ENCODE measurements at places on chromosomes 2 and 18.

DNA sequence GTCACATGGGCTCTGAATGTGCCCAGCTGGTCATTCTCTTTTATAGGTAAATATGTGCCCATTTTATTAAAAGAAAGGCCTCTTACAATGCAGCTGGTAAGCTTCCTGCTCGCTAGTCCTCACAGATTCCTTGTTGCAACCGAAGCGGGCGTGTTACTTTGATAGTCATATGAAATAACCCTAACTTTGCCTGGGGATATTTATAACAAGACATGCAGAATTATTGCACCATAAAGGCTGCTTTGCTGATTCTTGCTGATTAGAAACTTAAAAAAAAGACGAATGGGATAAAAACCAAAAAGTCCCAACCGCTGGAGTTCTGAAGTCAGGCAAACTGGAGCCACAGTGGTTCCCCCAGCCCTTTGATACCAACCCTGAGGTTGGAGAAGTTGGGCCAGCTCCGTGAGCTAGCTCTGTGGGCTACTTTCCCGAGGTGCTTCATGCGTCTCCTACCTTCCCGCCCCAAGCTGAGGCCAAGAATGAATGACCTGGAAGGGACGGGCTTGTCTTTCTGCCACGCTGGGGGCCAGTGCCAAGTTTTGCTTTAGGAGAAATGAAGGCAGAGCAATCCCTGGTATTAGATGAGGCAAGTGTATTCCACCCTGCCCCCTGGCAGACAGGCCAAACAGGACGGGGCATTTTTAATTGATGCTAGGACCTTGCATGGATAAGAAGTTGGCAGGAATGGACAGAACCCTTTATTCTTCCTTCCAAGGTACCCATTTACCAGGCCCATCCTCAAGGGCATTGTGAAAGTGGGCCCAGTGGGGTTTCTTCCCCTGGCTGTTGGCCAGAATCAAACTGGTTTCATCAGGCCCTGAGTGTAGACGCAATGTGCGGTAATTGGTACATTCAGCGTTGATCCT lies 140.4 kb downstream of the KCTD1 start:
- DNase-seq, result no peak

GRCh38 chr2:71669058-71669456 lies 215.7 kb downstream of the DYSF start:
- no peak for DNase-seq

- no peak for DNase-seq
Measured at GRCh38 chr18:43054815-43055519, 60.5 kb downstream of the RIT2 start.

DNA sequence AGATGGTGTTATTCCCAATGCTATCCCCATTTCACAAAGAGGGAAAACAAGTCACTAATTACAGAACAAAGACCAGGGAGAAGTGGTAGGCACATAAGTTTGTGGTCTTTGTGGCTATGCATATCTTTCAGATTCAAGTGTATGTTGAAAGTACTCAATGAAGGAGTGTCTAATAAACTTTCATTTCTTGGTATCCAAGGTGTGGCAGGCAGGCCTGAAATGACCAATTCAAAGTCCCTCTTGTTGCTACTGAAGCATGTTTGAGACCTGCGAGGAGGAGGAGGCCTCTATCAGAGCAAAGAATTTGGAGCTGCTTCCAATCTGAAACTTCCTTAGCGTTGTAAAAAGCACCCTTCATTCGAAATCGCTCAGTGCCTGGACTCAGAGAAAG lies 60.9 kb upstream of the KLF7 start:
- no peak for DNase-seq

DNA sequence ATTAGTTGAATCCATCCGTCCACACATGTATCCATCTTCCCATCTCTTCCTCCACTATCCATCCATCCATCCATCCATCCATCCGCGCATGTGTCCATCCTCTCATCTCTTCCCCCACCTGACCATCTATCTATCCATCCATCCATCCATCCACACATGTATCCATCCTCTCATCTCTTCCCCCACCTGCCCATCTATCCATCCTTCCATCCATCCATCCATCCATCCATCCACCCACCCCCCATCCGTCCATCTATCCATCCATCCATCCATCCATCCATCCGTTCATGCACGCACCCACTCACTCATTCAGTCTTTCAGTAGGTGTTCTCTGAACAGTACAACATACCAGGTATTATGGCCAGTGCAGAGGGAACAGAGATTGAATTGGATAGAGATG lies 18.9 kb upstream of the GREB1 start:
- no peak for DNase-seq

GRCh38 chr2:166932032-166932431 lies 43.8 kb downstream of the XIRP2 start:
- DNase-seq, result no peak

GRCh38 chr2:176083796-176084261 lies at the start of gene EVX2:
TSS of gene EVX2 (minus strand) at chr2:176083962. CDS start at chr2:176083776, 186 bp downstream.
- DNase-seq, result no peak

GRCh38 chr2:108936866-108937265 lies 52.2 kb downstream of the EDAR start:
- no peak for DNase-seq

- no peak for DNase-seq
Measured at GRCh38 chr2:36482576-36483214, 115.3 kb downstream of the FEZ2 start.

GRCh38 chr18:54881229-54881768 lies 53.0 kb downstream of the RAB27B start:
- DNase-seq, result no peak

GRCh38 chr2:69345434-69345833 lies 41.6 kb downstream of the GFPT1 start:
- DNase-seq, result no peak

DNA sequence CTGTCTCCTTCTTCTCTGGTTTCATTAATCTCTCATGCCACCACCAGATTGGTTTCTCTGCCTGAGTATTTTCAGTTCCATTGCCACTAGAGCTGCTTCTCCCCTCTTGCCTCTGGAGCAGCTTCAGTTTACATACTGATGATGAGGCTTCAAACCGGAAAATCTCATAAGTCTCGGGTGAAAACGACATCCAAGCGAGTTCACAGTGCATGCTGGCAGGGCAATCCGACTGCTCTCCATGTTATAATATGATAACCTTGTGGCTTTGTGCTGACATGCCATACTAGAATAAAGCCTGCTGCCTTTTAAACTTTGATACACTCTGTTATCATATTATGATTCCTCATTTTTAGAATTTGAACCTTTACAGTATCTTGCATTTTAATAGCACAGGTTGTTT lies 153.5 kb downstream of the PRPF40A start:
- DNase-seq, result no peak

DNA sequence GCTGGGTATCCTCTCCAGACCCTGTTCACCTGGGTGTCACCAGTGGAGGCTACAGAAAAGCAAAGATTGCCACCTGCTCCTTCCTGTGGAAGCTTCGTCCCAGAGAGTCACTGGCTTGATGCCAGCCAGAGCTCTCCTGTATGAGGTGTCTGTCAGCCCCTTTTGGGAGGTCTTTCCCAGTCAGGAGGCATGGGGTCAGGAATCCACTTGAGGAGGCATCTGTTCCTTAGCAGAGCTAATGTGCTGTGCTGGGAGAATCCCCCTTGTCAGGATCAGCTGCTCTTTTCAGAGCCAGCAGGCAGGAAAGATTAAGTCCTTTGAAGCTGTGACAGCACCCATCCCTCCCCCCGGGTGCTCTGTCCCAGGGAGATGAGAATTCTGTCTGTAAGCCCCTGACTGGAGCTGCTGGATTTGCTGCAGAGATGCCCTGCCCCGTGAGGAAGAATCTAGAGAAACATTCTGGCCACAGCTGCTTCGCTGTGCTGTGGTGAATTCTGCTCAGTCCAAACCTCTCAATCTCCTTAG lies 121.8 kb downstream of the GPR39 start:
- no peak for DNase-seq

DNA sequence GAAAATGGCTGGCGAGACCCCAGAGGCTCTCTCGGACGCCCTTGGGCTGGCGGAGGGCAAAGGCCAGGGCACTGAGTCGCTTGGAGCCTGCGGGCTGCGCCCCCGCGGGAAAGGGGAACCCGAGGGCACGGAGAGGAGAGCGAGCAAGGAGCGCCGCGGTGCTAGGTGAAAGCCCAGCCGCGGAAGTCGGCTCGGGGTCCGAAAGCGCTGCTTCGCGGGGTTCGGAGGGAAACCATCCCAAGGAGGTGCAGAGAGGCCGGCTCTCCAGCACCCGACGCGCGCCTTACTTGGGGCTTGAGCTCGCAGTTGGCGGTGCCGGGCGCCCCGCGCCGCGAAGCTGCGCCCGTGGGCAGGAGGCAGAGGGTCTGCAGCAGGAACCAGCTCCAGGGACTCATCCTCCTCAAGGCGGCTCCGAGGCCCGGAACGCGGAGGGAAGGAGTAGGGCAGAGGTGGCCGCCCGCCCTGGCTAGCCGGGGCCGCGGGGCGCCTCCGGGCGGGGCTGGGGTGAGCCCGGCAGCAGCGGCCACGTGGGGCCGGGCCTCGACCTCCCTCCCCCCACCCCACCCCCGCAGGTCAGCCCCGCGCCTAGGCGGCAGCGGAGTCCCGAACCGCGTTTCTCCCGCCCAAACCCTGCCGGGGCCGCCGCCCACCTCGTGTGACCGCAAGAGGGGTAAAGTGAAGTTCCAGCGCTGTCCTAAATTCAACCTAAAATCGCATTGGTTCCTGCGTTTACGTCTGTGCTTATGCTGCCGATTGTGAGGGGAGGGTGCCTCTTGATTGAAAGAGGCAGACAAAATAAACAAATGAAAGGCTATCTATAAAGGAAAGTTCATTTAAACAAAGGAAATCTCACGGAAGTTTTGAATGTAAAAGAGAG lies at the start of gene TRABD2A:
Gene TRABD2A (minus strand): TSS at position 440 of the 877 bp plus-strand sequence. CDS start 45 bp downstream, at position 395.
- DNase-seq, result no peak

GRCh38 chr2:134169788-134170187 lies 84.1 kb upstream of the MGAT5 start:
- no peak for DNase-seq

GRCh38 chr18:14031053-14031452 lies 101.2 kb downstream of the ZNF519 start:
- DNase-seq, result no peak

DNA sequence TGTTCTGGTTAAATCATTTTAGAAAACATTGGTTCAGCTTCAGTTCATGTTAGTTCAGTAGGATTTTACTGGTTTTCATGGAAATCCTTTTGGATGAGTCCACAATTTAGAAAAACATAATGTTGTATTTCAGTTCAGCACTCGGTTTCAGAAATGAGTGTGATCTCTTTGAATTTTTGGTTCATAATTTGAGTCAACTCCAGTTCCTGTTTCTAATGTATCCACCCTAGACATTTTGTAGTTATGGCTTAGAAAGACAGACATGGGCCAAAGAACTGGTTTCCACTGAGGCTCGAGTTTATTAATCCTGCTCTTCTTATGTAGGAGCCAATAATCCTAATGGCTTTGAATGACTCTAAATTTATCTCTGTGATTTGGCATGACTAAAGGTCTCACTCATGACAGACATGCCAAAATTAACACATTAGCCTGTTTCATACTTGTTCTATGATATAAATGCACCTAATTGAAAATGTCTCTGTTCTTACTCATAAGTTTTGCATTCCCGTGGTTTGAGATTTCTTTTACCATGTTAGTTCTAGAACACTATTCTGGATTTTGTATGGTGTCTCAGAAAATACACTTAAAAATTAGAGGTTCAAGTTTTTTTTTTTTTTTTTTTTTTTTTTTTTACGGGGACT lies 82.3 kb upstream of the SPRED2 start:
- no peak for DNase-seq

DNA sequence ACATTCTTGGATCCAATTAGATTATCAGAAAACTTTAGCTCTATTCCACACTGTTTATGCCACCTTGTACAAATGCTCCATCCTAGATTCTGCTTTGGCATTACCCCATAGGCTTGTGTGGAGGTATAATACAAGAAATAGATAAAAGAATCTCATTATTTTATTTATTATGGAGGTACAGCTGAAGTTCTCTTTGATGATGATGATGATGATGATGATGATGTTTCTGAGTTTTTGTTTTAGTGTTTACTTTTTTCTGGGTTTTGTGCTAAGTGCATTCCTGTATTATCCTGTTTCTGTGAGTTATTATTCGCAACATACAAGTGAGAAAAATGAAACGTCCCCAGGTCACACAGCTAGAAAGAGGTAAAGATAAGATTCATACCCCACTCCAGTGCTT lies 43.4 kb downstream of the ANXA4 start:
- no peak for DNase-seq

- DNase-seq, result no peak
Measured at GRCh38 chr18:10234912-10235660, 219.3 kb upstream of the APCDD1 start.

DNA sequence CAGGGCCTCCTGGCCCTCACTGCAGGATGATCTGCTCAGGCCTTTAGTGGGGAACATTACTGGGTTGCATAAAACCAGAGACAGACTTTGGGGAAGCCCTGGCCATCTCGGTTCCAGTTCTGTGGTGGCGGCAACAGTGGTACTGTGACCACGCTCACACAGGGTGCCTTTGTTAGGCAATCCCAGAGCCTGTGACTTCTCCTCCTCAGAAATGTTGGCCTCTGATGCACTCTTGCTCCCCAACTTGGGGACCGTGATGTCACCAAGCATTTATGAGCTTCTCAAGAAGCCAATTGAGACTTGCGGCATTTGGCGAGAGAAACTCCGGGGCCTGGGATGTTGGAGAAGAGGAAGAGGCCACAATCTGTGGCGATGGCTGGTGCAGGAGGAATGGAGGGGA lies 80.9 kb upstream of the PKDCC start:
- DNase-seq, result no peak

GRCh38 chr2:14524041-14524802 lies 108.3 kb upstream of the LRATD1 start:
- DNase-seq, result peak; percentile 30

DNA sequence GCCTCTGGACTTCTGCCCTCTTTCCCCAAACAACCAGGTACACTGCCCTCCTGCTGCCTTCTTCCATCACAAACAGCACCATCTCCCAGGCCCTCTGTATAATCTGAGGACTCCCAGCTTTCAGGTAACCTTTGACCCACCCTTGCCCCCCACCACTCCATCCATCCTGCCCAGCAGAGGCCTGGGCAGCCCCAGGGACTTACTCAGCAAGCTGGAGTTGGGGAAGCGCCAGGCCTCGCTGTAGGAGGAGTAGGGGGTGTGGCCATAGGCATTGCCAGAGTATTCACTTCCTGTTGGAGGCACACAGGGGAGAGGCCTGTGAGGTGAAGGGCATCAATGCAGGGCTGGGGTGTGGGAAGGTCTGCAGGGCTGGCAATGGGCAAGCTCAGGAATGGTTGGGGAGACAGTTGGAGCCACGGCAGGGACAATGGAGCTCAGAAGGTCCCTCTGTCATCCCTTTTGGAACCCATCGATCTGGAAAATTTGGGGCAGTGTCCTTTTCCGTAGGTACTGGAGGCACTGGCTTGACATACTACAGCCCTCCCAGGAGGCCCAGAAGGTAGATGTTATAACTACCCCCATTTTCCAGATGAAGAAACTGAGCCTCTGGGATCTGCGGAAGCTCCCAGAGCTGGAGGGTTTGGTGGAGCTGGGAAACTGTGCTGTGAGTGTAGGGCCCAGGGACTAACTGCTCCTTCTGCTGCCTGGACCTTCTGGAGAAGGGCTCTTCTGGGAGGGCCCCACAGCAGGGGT lies 46.3 kb downstream of the PSD4 start:
- peak; percentile 26 for DNase-seq

DNA sequence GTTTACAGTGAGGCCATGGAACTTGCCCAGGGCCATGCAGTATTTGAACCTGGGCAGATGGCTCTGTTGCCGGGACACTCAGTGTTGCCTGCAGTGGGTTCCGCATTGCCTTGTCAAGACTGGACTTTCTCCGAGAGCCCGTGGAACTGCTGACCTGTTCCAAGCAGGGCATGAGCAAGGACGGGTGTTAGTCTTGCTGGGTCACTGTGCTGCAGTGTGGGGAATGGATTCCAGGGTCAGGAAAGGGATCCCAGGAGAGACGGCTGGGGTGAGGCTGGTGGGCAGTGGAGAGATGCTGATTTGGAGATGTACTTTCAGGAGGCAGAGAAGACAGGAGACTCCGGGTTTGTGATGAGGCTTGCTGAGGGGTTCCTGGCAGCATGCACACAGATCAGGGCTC lies 348.7 kb upstream of the HS6ST1 start:
- no peak for DNase-seq
